ENCODE measurements at places on chromosomes 5 and 9. TPM values are rescaled to one million over a fixed set of nuclear protein-coding genes. Genes with fewer than 3 reads are reported as not detected.

- DNase-seq: no peak
Measured at GRCh38 chr9:101005246-101005645, 23.3 kb upstream of the PLPPR1 start.

The PRELID2 gene
- 13.2 TPM for total RNA-seq

DNA sequence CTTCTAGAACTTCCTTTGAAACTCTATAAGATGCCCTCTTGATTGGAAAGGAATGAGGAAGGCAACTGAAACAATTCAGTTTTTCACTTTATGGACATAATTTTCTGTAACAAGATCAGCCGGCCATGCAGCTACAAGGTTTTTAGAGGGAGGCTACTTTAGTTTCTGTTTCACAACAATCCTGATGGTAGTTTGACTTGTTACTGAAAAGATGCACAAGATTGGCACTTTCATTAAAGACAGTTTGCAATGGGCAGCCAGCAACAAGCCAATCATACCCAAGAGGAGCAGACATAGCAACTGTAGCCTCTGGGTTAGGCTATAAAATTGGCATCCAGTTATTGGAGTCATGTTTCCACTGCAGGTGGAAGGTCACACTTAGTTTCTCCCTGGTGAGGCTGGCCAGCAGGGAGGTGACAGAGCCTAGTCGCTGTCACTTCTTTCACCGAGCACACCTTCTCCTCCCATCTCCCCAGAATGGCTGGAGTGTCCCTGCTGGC, 74.3 kb upstream of the TGFBR1 start:
- no peak for DNase-seq

The BRINP1 gene
- total RNA-seq: 12.4 TPM

The NUDCD2 gene
- 45.6 TPM for total RNA-seq

The LMX1B gene
- 0.85 TPM for total RNA-seq

The TAS2R1 gene
- not detected for total RNA-seq

GRCh38 chr5:7846327-7846726, 4.6 kb downstream of the CFAP90 start:
- no peak for DNase-seq

GRCh38 chr9:7125231-7125630, 367.5 kb downstream of the KDM4C start:
- no peak for DNase-seq

The LIFR gene
- total RNA-seq: 7.8 TPM

GRCh38 chr9:128201441-128202369, 1.5 kb upstream of the DNM1 start:
- no peak for DNase-seq

DNA sequence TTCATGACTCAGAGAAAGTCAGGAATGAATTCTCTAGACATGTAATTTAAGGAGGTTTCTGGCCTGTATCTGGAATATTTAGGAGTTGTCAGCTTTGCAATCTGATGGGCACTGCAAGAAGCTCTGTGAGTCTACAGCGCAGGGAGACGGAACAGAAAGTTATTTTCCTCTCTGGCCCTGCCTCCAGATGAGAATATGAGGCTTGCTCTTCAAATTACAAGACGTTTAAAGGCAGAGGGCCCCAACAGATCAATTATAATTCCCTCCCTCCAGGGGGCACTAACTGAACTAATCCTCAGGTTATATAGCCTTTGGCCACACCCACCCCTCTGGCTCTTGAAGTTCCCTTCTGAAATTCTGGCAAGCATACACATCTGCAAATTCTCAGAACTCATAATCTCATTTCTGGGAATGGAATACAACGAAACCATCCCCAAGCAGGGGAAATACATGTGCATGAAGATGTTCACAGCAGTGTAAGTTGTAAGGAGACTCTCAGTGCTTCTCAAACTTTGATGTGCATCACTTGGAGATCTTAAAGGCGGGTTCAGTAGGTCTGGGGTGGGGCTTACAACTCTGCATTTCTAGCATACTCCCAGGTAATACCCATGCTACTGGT, 307.6 kb downstream of the CWC27 start:
- DNase-seq: peak; percentile 64

The PCDHGB7 gene
- 6.8 TPM for total RNA-seq

The TRIM36 gene
- 14.6 TPM for total RNA-seq

- DNase-seq: no peak
Measured at GRCh38 chr5:142164315-142164714, 55.7 kb downstream of the NDFIP1 start.

The PTPN3 gene
- total RNA-seq: 2.2 TPM

GRCh38 chr9:109717342-109717741, 62.7 kb upstream of the PALM2AKAP2 start:
- no peak for DNase-seq

The TSSK1B gene
- total RNA-seq: not detected

- DNase-seq: no peak
Measured at GRCh38 chr5:71658916-71659662, 60.0 kb upstream of the CARTPT start.

GRCh38 chr5:168313596-168314204, 22.3 kb downstream of the WWC1 start:
- no peak for DNase-seq

GRCh38 chr5:113167985-113168384, 191.4 kb downstream of the DCP2 start:
- DNase-seq: no peak

DNA sequence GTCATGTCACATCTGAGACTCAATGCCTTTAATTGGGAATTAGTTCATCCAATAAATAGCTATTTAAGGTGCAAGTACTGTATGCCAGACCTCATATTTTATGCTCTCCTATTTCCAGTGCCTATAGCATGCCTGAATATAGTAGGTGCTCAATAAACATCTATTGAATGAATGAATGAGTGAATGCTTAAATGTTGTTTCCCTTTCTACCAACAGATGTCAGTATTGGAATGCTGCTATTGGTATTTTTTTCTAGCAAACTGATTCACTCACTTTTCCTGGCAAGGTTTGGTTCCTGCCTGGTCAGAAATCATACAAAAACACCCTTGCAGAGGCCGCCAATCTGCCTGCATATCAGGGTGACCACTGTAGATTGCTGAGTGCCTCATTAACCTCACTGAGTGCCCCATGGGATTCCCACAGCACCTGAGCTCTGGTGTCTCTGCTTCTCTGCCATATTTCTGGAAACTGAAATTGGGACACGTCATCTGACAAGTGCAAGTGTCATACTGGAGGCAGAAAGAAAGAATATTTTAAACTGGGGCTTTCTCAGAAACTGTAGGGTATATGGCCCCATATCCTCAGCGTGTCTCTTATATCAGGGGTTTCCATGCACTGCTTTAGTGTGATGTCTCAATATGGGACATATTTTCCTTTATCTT, 359.7 kb downstream of the TRIM32 start:
- no peak for DNase-seq

- DNase-seq: no peak
Measured at GRCh38 chr5:119373449-119373858, 17.6 kb downstream of the TNFAIP8 start.

GRCh38 chr5:96835791-96836191, 28.0 kb upstream of the ERAP1 start:
- no peak for DNase-seq

DNA sequence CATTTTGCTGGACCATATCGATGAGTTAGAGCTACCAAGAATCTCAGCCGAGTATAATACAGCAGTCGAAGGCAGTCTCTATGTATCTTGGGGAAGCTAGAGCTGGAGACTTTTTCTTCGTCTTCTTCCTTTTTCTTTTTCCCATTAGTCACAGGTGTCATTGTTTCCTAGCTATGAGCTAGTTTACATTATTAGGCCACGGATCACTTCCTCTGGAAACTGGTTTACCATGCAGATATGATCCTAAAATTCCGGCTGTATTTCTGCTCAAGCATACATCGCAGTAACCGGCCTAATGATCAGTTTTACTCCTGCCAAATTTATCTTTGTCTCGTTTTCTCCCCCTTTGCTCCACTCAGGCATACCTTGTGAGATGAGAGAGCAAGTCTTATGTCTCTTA, 312.8 kb downstream of the ARHGAP26 start:
- no peak for DNase-seq

The ADAMTSL2 gene
- total RNA-seq: 0.61 TPM

The BTNL3 gene
- total RNA-seq: not detected

The TPPP gene
- total RNA-seq: 0.48 TPM

DNA sequence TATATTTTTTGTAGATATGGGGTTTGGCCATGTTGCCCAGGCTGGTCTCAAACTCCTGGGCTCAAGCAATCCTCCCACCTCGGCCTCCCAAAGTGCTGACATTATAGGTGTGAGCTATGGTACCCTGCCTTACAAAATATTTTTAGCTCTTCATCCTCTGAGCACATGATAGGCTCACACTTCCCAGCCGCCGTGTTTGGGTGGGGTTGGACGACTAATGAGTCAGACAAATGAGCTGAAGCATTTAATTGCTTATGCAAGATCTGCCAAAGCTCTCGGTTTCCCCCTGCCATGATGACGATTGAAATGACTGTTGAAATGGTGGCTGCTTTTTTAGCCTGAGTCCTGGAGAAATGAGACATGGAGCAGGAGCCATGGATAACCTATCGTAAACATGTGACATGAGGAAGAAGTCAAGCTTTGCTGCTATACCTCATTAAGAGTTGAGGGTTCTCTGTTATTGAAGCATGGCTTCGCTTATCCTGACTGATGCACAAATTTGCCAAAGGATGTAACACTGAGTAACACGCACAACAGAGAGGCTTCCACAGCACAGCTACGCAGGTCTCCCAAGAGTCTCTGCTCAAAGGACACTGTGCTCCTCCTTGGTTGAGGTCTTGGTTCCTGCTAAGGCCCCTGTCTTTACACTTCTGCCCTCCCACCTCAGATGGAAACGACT, 48.2 kb upstream of the GFPT2 start:
- no peak for DNase-seq

- DNase-seq: no peak
Measured at GRCh38 chr9:14515049-14515448, 178.2 kb downstream of the ZDHHC21 start.

The WHRN gene
- total RNA-seq: 2.2 TPM

DNA sequence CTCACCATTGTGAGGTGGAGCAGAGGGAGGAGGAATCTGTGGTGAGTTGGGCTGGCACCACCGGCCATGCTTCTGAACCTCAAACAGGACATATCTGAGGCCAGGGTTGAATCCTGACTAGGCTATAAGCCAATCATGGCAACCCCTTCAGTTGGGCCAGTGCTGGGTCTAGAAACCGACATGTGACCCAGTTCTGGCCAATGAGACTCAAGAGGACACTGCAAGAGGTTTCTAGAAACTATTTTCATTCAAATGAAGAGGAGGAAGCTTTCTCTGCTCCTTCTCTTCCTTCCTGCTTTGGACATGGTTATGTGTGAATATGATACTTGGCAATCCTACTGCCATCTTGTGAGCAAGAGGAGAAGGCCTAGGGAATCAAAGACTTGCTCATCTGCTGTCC, 417.7 kb downstream of the SEMA5A start:
- DNase-seq: no peak

DNA sequence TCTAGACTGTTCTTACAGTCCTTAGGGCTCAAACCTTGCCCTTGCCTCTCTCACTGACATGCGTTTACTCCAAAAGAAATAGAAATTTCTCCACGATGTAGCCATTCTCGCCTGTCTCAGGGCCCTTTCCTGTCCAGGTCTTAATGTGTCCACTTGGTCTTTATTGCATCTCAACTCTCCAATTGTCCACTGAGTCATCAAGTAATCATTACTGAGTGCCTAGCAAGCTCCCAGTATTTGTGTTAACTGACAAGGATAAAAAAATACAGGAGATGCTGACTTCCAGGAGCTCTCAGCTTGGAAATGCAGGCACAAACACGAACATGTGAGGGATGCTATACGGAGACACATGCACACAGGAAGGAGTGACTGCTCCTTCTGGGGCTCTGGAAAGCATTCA, 147.3 kb downstream of the ARSB start:
- no peak for DNase-seq

The MLANA gene
- total RNA-seq: not detected

The CLIC3 gene
- 0.29 TPM for total RNA-seq

The PHYHD1 gene
- total RNA-seq: 22.2 TPM

GRCh38 chr5:92992073-92992472, 588.9 kb downstream of the NR2F1-AS1 start:
- no peak for DNase-seq

DNA sequence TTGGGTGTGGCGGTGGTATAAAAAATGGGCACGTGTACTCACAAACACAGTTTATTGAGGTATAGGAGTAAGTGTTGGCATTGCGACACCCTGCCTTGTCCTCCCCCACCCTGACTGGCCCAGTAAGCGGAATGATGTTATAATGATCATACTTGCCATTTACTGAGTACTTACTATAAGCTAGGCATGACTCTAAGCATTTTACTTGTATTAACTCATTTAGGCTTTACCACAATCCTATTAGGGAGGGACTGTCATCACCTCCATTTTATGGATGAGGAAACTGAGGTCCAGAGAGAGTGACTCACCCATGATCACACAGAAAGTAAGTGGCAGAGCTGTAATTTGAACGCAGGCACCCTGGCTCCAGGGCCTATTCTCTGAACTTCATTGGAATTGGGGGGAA, 2.3 kb downstream of the SMIM3 start:
- no peak for DNase-seq

Measured in H9 (cell line).